ENCODE measurements at places on chromosomes 2 and 18.

- no peak for DNase-seq
Observed at GRCh38 chr2:10465910-10466309, 17.8 kb upstream of the ODC1 start.

- no peak for DNase-seq
Observed at GRCh38 chr2:237920673-237921072, 46.1 kb upstream of the UBE2F start.

- DNase-seq: peak; percentile 64
Observed at GRCh38 chr18:45910405-45911023, 56.6 kb downstream of the EPG5 start.

DNA sequence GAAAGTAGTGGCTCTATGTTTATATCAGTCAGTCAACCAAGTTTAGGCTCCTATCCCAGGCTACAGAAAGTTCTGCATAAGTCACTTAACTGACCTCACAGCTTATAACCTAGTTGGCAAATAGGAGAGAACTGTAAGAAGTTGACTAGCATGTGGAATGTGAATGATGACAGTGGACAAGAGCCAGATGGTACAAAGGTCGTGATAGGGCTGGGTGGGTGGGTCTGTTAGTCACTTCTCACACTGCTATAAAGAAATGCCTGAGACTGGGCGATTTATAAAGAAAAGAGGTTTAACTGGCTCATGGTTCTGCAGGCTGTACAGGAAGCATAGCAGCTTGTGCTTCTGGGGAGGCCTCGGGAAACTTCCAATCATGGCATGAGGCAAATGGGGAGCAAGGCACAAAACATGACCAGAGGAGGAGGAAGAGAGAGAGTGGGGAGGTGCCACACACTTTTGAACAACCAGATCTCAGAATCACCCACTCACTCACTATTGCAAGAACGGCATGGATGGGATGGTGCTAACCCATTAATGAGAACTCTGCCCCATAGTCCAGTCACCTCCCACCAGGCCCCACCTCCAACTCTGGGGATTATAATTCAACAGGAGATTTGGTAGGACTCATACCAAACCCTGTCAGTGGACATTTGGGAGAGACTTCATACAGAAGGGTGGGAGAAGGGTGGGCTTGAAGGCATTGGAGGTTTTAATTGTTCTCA, 68.8 kb downstream of the LTBP1 start:
- no peak for DNase-seq

DNA sequence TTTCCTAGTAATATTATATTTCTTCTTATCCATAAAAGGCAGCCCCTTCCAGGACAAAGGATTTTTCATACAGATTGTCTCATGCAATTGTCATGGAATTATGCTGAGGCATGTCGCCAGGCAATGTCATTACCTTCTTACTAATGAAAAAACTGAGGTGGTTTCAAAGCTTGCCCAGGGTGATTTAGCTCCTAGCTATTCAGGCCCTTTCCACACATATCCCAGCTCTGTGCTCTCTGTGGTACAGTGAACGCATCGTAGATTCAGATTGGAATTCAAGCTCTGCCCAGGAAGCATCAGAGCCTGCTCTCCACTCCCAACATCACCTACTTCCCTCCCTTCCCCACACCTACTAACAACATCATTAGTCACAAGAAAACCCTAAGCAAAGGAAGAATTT, 60.1 kb downstream of the ATP8B1 start:
- no peak for DNase-seq
